D341Med (cell line): ENCODE measurements at places on chromosomes 5 and 9.

DNA sequence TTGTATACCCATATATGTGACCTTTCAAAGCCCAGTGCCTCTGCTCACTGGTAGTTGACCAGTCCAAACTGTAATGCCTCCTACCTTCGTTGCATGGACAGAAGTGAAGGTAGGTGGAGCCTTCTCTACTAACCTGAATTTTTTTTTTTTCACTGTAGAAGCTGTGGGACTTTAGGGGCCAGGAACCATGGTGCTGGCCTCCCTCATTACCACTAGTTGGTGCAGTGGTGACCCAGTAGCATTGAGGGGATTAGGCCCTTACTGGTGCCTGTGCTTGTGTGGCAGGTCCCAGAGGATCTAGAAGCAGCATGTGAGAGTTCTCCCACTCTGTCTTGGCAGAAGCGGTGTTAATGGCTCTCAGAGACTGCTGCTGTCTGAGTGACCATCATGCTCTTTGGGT is 2.3 kb downstream of the RALGPS1 start:
- no peak for DNase-seq

GRCh38 chr9:133448487-133448972 is 11.2 kb upstream of the CACFD1 start:
- no peak for DNase-seq

DNA sequence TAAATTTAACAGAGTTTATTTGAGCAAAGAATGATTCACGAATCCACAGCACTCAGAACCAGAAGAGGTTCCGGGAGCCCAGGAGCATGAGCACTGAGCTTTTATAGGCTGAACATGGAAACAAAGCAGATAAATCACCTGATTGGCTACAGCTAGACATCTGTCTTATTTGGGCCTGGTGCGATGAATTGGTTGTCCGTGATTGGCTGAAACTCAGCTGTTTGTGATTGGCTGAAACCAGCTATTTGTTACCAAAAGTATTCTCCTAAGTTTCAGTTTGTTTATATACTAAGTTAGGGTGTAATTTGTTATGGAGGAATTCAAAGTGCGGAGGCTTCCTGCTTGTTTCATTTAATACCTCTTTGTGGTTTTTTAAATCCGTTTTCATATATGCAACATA is 15.8 kb upstream of the LCP2 start:
- DNase-seq, result no peak

- no peak for DNase-seq
Observed at GRCh38 chr5:153700940-153701339, 210.5 kb downstream of the GRIA1 start.

GRCh38 chr9:133752739-133753446 is 14.7 kb upstream of the SARDH start:
- DNase-seq, result no peak

DNA sequence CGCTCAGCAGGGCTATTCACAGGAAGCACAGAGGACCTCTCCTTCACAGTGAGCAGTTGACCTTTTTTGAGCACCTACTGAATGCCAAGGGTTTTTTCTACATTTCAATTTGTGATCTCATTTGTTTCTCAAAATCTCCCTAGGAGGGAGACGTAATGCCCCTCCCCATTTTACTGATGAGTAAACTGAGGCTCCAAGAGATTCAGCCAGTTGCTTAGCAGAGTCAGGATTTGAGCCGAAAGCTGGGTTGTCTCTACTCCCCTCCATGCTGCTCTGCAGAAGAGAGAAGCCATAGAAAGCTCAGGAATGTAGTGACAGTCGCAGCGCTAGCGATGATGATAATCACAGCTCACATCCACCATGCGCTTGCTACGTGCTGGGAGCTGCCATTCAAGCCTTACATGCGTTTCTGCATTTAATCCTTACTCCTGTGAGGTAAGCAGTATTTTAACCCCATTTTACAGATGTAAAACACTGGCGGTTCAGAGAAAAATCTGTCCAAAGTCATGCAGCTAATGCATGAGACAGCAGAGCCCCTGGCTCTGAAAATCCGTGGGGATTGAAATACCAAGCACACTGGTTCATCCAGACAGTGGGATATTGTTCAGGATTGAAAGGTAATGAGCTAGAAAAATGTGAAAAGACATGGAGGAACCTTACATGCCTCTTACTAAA is 33.8 kb downstream of the ERGIC1 start:
- no peak for DNase-seq

DNA sequence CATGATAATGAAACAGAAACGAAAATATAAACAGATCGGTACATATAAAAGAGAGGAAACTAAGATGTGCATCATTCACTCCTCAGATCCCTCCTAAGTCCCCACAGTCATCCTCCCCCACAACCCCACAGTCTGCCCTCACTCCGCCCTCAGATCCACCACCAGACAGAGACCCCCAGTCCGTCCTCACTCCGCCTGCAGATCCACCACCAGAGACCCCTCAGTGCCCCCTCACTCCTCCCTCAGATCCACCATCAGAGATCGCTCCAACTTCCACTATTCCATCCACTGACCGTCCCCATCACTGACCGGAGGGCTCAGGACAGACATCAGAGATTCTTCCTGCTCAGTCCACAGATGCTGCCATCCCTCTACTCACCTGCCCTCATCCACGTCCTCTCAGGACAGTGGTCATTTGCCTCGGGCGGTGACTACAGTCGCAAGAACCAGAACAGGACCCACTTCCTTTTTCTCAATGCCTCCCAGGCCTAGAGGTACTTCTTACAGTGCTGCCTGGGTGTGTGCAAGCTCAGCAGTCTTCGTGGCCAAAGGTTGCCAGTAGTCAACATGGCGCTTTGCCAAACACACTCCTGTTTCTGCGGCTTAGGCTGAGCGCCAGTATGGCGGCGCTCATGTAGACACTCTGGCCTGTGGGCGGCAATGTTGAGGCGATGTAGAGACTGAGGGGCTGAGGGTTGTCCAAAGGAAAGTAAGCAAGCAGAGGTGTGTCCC is 8.3 kb upstream of the SPATA31C1 start:
- DNase-seq, result no peak

- no peak for DNase-seq
Observed at GRCh38 chr5:95942968-95943367, 18.7 kb downstream of the ELL2 start.

DNA sequence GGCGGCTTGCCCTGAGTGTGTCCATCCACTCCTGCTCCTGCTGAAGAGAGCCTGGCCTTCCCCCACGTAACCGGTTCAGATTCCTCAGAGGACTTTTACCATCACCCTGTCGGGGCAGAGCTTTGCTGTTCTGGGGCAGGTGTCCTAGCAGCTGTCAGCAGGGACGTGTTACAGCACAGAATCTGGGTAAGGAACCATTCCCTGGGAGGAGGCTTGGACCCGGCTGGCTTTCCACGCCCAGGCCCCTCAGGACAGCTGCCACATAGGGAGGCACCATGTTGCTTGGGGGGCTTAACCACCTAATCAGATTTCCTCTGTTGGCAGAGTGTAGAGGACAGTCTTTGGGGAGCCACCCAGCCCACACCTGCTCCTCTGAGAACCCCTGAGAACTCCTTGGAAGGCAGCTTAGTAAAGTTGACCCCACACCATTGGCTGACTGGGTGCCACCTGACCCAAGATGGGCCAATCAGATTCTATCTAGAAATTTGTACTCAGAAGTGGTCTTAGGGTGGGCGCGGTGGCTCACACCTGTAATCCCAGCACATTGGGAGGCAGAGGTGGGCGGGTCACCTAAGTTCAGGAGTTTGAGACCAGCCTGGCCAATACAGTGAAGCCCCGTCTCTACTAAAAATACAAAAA is 23.3 kb upstream of the EEIG1 start:
- DNase-seq, result no peak

GRCh38 chr5:38756068-38756467 is 89.7 kb upstream of the OSMR start:
- DNase-seq, result no peak

- DNase-seq, result no peak
Observed at GRCh38 chr5:7377761-7378160, 18.2 kb upstream of the ADCY2 start.

DNA sequence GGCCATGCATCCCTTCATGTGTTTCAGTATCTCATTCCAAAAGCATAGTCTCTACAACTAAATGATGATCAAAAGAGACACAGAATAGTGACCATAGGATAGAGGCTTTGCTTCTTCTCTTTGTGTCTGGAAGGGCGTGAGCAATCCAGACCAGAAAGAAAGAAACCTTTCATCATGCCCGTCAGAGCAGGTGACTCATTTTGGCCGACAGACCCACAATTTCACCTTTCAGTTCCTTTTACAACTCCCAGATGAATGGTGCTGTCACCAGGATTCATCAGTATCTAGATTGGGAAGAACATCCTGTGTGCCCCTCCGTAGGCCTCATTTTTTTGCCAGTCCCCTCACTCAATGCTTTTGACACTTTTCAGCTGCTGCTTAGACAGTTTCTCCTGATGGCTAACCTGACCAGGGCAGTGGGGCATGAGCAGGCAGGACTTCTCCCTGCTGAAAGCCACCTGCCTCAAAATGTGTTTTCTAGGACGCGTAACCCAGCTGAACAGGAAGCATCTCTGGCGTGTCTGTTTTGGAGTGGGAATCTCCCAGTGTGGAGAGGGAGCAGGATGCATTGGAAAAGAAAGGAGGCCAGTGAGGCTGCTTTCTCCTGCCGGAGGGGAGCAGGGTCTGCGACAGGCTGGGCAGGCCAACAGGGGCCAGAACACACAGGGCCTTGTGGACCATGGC is 21.2 kb downstream of the ABLIM3 start:
- DNase-seq, result no peak

DNA sequence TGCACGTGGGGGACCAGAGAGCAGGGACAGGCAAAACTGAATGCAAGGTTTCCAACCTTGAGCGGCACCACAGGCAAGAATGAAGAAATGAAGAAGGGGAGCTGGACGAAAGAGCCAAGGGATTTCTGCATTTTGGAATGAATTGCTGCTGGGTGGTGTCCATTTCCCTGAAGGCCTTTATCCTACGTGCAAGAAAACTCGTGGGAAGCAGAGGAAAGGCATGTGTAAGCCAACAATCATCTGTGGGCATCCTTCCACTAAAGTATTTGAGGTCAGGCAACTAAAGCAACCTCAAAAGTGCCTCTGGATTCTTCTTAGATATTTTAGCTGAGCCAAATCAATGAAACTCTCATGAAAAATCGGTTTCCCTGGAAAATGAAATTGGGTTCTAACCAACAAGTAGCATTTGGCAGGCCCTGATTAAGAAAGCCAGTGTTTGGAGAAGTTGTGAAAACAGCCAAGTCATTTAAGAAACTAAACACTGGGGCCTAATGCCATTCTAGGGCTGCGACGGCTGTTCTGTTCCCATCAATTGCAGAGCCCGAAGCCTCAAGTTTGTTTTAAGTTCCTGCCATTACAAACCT is 4.7 kb upstream of the TGFBI start:
- no peak for DNase-seq

- DNase-seq, result no peak
Observed at GRCh38 chr5:136772491-136772890, 407.1 kb upstream of the TRPC7 start.

- no peak for DNase-seq
Observed at GRCh38 chr9:36145970-36146369, 9.4 kb downstream of the GLIPR2 start.

DNA sequence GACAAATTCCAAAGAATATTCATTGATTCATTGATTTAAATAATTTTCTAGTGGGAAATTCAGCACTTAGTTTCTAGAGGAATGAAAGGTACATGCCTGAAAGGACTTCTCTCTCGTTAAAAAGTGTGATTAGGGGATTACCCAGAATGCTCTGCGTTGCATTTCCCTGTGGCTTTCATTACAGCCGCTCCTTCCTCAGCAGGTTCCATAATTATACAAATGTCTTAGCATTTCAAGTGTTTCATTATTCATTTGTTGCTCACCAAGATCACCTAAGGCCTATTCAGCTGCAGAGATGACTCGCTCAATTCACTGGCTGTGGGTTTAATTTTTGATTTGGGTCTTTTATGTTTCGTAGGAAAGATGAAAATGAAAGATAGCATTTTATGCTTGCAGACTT is 52.8 kb downstream of the SPATA31C2 start:
- no peak for DNase-seq

DNA sequence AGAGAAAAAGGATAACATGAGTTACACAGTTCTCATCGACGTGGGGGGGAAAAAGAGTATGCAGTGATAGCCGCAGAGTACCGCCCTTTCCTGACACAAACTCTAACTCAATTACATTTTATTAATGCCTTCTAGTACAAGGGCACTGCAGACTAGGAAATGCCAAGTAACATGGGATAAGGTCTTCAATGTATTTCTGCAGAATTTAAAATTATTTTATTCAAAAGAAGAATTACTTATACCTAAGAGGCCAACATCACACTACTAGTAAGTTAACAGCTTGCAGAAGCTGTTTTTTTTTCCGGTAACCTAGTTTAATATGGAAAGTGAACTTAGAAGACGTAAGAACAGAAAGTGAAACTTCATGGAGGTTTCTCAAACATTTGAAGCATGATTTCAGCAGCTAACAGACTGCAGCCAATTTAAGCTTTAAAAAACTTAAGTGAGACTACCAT is 3.9 kb downstream of the SETX start:
- DNase-seq, result no peak

GRCh38 chr5:39399135-39400036 is 25.4 kb downstream of the DAB2 start:
- DNase-seq, result no peak

- no peak for DNase-seq
Observed at GRCh38 chr9:95635986-95636671, 119.4 kb upstream of the PTCH1 start.

GRCh38 chr9:3903906-3904305 is 378.1 kb upstream of the RFX3 start:
- no peak for DNase-seq

DNA sequence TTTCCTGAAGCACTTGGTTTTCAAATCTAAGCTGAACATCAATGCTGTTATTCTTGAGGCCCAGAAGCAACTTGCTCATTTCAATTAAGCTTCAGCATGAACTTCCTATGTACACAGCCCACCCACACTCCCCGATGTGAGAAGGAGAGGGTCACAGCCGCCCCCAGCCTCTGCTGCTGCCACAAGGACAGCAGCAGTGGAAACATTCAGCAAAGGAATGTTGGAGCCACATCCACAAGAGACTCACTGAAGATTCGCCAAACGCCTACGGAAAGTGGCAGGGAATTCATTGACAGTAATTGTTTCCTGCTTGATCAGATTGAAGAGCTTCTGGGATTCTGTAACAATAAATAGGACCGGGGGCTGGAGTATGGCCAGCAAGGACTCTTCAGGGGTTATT is 2.9 kb downstream of the TGFBI start:
- no peak for DNase-seq

DNA sequence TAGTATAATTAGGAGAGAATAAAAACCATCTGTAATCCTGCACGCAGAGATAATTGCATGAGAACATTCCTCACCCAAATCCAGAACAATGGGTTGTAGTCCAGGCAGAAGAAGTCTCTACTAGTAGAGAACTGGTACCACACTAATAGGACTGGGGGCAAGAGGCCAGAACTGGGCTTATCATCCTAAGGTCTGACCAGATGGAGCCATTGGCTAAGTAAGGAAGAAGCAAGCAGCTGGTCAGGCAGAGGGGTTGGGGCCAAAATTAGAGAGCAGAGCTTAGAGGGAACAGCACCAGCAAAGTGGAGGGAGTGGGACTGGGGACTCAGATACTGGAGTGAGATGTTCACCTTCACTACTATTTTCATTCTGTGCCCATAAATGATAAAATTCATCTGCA is 35.4 kb upstream of the MAP1B start:
- DNase-seq, result no peak
